SK-N-MC (cell line): ENCODE measurements at places on chromosomes 3 and 15.

- no peak for DNase-seq
Measured at GRCh38 chr3:46070595-46071093, 43.4 kb upstream of the XCR1 start.

DNA sequence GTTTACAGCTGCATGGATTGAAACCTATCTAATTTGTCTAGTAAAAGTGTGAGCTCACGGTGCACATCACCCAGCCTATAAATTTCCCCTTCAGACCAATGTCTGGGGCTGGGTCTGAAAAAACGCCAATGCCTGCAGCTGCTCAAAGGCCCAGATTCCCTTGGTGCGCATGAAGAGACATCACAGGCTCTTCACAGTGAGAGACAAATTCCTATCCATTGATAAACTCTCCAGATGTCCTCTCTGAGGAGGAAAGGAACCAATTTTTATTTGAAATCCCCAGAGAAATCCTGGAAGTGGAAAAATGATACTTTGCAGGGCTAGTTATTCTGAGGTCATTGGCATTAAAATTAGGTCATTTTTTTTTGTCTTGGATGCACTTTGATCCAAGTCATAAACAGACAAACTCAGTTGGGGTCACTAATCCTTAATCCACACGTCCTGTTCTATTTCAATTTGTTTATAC, 360.5 kb downstream of the EPHA3 start:
- no peak for DNase-seq

DNA sequence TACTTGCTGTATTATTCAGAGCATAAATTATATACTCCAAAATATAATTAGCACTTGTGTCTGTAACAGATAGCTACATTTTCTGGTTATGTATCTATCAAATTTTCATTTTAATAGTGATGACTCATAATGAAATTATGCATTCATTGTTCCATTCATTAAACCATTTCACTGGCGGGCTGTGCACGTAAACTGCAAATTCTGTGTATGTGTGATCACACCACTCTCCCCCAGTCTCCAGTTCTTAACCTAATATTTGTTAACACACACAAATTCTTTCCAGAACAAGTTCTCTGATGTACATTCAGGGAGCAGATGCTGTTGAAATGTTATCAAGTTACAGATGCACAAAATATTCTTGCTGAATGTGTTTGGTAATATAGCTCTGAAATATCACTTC, 3.8 kb upstream of the KCNMB2 start:
- no peak for DNase-seq

- DNase-seq, result no peak
Measured at GRCh38 chr3:190366133-190366532, 21.8 kb upstream of the CLDN16 start.

DNA sequence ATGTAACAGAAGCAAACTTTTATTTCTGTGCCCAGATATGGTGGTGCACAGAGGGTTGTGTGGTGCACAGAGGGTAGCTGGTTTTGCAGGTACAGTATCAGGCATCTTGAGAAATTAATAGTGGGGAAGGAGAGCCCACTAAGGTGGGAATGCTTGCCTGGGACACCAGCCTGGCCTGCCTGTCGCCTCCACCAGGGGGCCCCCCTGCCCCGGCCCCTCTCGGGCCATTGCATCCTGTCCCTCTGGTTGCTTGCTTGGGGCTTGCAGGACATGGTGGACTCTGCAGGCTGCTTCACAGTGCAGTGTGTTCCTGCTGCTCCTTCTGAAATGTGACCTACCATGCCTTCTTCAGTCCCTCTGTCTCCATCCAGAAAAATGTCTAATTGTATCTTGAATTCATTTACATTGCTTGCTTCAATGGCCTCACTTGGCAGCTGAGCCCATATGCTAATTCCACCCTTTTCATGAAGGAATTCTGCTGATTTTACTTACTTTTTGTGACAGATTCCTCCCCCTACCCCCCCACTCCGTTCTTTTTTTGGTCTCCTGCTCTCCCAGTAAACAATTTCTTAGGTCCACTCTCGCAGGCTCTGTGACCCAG, 73.6 kb downstream of the EEFSEC start:
- DNase-seq, result no peak

- no peak for DNase-seq
Measured at GRCh38 chr15:87193481-87193880, 1063.1 kb downstream of the NTRK3 start.

DNA sequence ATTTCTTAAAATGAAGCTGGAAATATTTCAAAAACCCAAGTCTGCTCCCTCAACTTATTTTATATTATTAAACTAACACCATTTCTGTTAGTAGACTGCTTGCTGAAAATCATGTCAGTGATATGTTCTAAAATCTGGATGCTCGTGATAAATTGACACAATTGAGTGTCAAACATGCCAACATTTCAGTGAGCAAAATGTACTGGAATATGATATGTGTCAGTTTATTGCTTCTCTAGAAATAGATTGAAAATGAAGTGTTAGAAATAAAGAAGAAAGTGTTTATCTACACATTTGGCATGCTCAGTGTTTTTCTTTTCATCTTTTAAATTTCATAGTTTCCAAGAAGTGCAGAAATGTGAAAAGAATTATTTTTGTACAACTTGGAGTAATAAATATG, 624.6 kb downstream of the SI start:
- DNase-seq, result no peak

- DNase-seq, result no peak
Measured at GRCh38 chr3:126845920-126846715, 136.8 kb upstream of the PLXNA1 start.

DNA sequence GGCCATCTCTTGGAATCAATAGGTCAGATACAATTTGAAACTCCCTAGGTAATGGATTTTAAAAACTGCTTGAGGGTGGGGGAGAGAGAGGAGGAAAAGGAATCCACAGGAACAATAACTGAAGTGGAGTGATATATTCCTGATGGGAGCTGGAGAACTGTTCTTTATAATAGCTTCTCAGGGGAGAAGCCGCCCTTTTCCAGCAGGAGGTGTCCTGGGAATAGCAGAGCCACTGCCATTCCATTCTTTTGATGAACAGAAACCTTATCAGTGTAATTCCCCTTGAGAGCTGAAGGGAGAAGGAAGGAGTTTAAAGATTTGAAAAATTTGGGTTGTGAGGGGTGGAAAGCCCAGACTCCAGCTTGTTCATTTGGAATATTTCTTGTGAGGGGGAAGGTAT, 504.9 kb upstream of the DPH6 start:
- no peak for DNase-seq

DNA sequence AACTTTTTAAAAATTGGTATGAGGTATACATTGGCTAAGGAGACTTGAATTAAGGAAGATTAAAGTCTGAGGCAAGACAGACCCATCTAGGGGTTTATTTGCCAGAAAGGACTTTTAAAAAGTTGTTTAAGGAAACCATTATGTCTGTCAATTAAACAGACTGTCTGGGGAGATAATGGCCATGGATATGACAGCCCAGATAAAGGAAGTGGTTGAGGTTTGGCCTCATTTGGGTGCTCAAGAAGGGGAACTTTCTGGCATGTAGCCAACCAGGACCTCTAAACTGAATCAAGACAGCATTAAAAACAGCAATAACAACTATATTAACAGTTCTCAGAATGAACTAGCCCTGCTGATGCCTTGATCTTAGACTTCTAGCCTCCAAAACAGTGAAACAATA, 9.9 kb upstream of the CD200R1L start:
- no peak for DNase-seq

DNA sequence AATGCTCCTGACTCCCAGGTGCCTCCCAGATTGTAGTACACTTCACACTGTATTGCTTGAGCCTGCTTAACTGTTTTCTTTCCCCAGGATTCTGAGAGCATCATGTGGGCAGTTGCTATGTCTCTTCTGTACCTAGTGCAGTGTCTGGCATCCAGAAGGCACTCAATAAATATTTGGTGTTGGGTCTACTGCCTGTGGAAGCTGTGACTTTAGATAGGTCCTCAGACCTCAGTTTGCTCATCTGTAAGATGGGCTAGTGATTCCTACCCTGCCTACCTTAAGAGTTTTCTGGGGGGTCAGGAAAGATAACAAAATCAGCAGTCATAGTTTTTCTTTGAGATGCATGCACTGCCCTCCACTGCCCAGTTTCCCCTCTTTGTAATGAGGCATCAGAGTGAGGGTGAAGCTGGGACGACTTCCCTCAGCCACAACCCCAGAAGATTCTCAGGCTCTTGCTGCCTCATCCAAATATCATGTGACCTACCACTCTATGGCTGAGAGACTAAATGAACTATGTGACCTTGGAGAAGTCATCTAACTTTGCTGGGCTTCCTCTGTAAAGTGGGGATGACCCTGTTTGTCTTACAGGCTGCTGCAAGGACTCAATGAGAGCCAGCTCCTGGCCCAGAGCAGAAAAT, 50.4 kb downstream of the ATP2B2 start:
- DNase-seq, result no peak

DNA sequence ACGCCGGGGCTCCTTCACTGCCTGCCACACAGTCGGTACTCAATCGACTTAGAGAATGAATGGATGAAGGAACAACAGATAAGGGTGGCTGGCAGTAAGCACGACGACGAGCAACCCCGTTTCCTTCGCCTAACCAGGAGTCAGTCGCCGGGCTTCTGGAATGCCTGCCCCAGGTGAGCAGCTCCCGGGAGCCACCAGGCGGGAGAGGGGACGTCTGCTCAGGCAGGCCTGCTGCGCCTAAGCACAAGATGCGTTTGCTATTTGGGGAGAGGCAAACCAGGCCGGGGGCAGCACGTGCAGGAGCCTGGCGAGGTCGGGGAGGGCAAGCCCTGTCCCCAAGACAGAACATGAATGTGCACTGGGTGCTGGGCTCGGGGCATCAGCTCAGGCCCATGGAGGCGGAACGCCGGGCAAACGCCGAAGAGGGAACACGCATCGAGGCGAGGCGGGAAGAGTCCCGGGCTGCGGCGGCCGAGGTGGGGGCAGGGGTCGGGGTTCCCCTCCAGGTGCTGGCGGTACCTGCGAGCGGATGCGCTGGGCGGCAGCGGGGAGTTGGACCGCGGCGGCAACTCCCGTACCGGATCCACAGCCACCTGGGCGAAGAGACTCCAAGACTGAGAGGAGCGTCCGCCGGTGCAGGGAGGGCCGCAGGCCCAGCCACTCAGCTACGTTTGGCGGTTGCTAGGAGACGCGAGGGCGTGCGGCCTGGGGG, at the start of gene CFAP92:
TSS of gene CFAP92 (minus strand) at position 616 of the 712 bp plus-strand sequence. CDS start 772 bp downstream, outside the sequence.
- DNase-seq, result no peak

DNA sequence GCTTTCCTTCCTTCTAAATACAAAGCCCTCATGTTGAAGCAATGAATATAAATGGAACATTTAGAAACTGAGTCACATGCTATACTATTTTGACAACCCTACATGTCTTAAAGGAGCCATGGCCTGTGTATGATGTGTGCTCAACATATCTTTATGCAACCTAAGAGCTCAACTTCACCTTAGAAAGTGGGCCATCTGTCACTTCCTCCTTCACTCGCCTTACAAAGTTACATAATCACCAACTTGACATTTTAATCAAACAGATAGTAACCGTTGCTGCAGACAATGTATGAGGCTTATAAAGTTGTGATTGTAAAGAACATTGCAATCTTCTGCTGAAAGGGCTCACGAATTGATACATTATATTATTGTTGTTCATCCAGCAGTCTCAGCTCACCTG, 163.6 kb downstream of the SERPINI1 start:
- no peak for DNase-seq

DNA sequence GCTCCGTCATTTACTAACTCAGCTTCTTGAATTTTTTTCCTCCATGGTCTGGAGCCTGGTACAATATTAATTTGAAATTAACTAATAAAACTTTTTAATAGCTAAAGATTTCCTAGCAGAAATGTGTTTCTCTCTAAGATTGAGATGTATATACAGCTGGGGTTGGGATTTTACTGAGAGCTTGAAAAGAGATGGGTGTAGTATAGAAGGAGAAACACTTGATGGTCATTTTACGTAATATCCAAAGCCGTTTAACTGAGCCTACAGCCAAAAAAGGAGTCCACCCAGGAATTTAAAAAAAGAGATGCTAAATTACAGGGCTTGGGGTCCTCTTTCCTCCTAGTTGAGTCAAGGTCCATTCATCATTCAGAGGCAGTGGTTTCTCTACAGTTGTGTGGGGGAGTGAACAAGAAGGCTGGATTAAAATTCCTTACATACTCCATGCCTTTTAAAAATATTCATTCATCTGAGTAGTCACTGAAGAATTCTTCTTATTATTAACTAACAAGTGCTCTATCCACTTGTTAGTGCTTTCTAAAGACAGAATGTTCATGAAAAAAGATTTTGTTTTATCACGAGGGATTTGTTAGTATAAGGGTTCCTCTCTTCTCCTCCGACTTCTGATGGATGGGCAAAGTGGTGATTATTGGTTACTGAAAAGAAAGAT, 255.3 kb upstream of the IL12A start:
- no peak for DNase-seq

DNA sequence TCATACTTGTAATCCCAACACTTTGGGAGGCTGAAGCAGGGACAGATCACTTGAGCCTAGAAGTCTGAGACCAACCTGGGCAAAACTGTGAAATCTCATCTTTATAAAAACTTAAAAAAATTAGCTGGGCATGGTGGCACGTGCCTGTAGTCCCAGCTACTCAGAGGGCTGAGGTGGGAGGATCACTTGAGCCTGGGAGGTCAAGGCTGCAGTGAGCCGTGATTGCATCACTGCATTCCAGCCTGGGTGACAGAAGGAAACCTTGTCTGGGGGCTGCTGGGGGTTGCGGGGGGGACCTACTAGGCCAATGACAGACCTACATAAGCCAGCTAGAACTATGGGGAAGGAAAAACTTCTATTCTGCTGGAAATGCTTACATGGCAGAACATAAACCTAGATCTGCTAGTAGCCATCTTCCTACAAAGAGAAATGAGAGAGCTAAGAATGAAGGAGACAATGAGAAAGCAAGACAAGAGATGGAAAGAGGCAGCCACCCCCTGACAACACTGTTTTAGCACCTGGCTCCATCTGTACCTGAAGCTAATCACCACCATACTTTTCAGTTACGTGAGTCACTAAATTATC, 23.9 kb downstream of the FOXP1 start:
- no peak for DNase-seq

DNA sequence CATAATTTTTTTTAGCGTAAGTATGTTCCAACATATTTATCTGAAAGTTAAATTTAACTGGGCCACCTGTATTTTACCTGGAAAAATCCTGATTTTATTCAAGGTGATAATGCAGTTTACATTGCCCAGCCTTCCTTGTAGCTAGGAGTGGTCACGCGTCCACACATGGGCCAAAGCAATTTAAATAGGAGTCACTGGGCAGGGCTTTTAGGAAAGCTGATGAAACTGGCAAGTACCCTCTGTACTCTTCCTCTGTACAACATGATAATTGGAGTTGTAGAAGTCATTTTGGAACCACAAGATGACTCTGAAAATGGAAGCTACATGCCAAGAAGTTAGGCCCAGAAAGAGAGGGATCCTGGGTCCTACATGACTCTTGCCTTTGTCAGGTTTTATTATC, 9.5 kb downstream of the BTD start:
- DNase-seq, result no peak

DNA sequence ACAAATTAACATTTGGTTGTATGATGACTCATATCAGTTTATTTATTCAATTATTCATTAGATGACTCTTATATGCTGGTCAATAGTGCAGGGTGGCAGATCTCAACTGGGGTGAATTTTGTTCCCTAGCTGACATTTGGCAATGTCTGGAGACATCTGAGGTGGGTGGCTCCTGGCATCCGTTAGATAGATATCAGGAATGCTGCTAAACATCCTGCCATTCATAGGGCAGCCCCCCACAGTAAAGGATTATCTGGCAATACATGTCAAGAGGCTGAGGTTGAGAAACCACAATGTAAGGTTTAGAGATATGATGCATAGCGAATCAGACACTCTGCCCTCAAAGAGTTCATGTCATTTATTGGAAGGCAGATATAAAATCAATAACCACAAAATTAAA, 719.9 kb downstream of the CADM2 start:
- no peak for DNase-seq
